Lung (tissue), 17 donors: ENCODE measurements at places on chromosomes 3 and 15. TPM values are rescaled to one million over a fixed set of nuclear protein-coding genes. Genes with fewer than 3 reads are reported as not detected.

- no peak for DNase-seq
- H3K36me3 ChIP-seq = peaks cover 4% of the 10 kb centered on the region
Measured at GRCh38 chr3:40317061-40317855, 7.8 kb downstream of the EIF1B start.

GRCh38 chr3:145939431-145939830 lies 221.6 kb downstream of the PLOD2 start:
- no peak overlapping the region for H3K27ac ChIP-seq
- H3K4me1 ChIP-seq = no peaks in the 10 kb centered on the region
- no peak overlapping the region for H3K4me3 ChIP-seq
- H3K36me3 ChIP-seq = no peaks in the 10 kb centered on the region
- H3K27me3 ChIP-seq = no peaks in the 10 kb centered on the region

DNA sequence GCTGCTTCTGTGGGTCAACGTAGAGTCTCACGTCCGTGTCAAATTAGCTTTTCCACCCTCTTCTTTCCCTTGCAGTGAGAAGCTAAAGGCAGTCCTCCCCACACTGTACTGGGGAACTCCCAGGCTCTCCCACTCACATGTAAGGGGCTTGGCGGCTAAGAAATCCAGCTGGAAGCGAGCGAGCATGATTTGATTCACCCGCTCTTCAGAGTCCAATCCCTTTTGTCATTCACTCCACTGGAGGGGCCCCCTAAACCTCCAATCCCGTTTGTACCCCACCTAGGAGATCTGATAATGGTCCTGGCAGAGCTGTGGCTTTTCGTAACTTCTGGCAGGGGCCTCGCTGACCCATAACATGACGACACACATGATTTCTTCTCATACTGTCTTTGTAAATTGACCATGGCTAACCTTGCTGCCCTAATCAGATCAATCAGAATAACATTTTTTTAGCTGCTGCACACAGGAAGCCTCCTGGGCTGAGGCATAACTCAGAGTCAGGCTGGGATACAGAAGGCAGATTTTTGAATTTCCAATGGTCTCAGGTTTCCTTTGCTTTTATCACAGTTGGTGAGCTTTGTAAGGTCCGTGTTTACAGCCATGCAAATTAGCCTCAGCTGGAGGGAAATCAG lies 235.2 kb downstream of the GREM1 start:
- peaks cover 3% of the 10 kb centered on the region for H3K4me1 ChIP-seq
- H3K36me3 ChIP-seq = no peaks in the 10 kb centered on the region
- no peaks in the 10 kb centered on the region for H3K27me3 ChIP-seq
- H3K4me3 ChIP-seq = no peak overlapping the region
- no peak overlapping the region for H3K27ac ChIP-seq

The SEMA5B gene
- total RNA-seq = 0.31 TPM

GRCh38 chr3:39220407-39221140 lies 28.2 kb upstream of the XIRP1 start:
- no peaks in the 10 kb centered on the region for H3K27me3 ChIP-seq
- H3K4me1 ChIP-seq = no peaks in the 10 kb centered on the region
- no peaks in the 10 kb centered on the region for H3K36me3 ChIP-seq
